Left colon (tissue), 2 donors: ENCODE measurements at places on chromosomes 12 and 14.
A peak's percentile ranks its signal among the peaks of the same experiment; 100 is the strongest.

- DNase-seq: no peak
Measured at GRCh38 chr14:23301969-23302289, 730 bp downstream of the PPP1R3E start.

DNA sequence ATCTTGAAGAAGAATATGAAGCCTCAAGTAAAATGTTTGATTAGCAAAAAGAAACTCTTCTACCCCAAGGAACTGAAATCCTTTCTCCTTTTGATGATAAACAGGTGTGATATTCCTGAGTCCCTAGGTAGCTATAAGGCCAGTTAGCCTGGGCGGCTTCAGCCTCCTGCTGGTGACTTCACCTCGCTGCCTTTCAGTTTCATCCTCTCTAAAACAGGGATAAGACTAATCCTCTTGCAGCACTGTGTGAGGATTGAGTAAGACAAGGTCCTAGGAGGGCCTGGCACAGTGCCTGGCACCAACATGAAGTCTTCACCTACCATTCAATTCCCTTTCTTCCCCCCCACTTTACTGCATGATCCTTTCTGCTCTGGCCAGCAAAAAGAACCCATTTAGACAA is 42.1 kb downstream of the CIT start:
- DNase-seq: no peak

DNA sequence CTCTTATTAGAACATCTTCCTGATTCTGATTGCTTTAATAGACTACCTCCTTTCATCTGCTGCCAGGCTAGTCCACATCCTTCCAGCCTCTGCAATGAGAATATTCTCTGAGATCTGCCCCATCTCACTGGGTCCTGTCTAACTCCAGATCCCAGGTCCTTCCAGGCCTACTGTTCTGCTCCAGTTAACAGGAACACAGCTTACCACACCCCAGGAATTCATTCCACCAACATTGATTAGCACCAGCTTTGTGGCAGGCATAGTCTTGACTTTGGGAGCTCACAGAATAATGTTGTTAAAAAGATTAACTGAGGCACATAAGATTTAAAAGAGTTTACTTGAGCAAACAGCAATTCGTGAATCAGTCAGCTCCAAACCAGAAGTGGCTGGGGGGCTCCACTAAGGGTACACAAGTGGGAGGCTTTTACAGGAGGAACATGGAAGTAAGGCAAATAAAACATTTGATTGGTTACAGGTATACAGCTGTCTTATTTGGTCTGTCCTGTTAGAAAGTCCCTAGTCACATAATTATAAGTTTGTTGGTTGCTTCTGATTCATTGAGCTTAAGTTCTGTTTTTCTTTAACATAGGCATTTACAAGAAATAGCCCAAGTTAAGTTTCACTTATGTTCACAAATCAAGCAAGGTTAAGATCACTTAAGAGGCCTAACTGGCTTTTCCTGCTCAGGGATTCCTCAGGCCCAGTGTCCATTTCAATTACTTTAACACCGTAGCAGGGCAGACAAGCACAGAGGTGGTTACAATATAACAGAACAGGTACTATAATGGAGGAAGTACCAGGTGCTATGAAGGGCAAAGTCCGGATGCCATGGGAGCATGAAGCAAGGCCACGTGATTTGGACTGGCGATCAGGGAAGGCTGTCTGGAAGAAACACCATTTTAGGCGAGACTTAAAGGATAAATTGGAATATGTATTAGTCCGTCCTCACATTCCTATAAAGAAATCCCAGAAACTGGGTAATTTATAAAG is 12.2 kb upstream of the MYH7 start:
- DNase-seq: peak; percentile 73

DNA sequence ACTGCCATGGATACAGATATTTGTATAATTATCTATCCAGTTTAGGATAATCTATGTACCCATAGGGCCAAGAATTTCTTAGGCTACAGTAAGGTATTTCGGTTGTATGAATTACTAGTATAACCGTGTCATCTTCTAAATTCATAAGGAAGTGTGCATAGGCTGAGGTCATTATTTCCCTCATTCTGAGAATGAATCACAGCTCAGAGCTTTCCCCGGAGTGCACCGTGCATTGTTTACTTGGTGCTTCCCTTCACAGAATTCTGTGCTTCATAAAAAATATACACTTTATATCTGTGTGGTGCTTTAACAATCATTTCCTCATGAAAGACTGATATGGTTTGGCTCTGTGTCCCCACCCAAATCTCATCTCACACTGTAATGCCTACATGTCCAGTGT is 514.1 kb downstream of the ETNK1 start:
- DNase-seq: no peak
